ENCODE measurements at places on chromosomes 5 and 9. TPM values are rescaled to one million over a fixed set of nuclear protein-coding genes. Genes with fewer than 3 reads are reported as not detected.

IFNB1 gene
- not detected for total RNA-seq

- peak; percentile 67 for DNase-seq
Observed at GRCh38 chr9:13485068-13485596, 205.6 kb upstream of the MPDZ start.

DNA sequence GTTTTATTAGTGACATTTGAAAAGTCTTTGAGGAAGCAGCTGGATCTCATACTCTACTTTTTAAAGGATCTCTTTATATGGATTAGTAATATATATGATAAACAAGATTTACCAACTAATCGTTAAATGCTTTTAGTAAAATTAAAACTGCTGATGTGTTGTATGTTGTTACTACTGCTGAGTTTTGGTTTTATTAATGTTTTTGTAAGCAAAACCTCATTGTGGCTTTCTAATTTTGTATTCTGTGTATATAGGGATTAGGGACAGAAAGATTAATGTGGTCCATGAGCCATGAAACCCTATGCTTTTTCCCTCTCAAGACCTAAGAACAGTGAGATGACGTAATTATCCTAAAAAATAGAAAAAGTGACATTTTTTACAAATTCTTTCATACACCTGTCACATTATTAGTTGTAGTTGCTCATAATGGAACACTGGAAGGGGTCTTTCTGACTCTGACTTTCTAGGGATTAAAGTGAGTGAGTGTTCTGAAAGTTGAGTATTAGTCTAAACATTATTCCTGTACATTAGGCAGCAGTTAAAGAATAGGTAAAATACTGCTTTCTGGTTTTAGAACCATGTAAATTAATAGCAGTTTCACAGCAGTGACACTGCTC is 85.9 kb downstream of the SLC12A2 start:
- DNase-seq = no peak

DNA sequence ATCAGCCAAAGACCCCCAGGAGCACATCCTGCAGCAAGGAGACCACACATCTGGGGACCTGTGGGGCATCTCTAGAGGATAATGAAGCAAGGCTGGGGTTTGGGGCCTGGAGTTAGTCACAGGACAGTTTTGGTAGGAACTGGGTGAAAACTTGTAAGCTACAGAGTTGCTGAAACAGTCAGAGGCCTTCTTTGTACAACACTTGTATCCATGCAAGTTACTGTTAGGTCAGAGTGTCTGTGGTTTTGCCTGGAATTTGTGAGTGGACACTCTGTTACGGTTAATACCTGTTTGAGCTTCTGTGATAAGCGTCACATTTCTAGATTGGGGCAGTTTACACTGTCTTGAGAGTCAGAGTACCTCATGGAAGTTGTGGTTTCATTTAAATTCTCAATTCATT is 22.6 kb upstream of the ASPN start:
- DNase-seq = peak; percentile 18

DNA sequence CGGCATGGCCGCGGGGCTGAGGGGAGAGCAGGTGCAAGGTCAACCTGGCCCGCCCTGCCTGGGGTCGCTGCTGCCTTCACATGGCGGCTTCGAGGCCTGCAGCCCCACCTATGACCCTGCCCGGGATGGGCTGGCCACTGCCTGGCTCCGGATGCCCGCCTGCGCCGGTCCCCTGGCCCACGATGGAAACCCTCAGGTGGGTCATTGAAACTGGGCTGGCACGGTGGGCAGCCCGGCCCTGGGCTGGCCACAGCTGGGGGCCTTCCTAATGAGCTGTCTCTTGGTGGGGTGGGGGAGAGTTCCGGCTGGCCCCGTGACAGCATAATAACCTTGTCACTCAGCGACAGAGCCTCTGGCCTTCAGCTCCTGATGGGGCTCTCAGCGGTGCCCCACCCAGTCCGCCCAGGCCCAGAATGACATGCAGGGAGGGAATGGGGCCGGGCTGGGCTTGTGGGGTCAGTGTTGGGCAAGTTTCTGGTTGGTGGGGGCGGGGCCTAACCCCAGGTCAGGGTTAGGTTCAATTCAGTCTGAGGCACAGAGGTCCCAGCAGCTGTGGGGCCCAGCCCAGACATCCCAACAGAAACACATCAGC is at the start of gene CCDC187:
Gene CCDC187, minus strand, starts transcription at position 270 of the 592 bp plus-strand sequence. Its CDS starts 264 bp downstream, at position 6.
- DNase-seq = no peak

DNA sequence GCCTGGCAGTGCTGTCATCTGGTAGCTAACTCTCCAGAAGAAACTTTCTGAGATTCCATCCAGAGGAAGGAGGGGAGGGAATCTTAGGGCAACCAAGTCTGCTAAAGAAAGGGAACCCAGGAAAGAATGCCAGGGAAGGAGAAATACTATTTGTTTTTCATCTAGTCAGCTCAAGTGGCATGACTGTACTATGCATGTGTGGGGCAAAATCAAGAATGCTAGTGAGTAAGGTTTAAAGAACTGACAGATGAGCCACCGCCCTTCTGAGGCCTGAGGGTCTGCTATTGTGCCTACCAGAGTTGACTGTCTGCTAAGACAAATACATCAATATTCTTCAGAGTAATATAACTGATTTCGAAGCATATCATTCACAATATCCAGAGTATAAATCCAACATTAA is 204.2 kb downstream of the SLC12A2 start:
- DNase-seq = no peak

KLF4 gene
- 4.9 TPM for total RNA-seq

GRCh38 chr5:96844481-96844990 is 31.8 kb upstream of the ERAP2 start:
- DNase-seq = no peak

WDR55 gene
- 28.9 TPM for total RNA-seq

DNA sequence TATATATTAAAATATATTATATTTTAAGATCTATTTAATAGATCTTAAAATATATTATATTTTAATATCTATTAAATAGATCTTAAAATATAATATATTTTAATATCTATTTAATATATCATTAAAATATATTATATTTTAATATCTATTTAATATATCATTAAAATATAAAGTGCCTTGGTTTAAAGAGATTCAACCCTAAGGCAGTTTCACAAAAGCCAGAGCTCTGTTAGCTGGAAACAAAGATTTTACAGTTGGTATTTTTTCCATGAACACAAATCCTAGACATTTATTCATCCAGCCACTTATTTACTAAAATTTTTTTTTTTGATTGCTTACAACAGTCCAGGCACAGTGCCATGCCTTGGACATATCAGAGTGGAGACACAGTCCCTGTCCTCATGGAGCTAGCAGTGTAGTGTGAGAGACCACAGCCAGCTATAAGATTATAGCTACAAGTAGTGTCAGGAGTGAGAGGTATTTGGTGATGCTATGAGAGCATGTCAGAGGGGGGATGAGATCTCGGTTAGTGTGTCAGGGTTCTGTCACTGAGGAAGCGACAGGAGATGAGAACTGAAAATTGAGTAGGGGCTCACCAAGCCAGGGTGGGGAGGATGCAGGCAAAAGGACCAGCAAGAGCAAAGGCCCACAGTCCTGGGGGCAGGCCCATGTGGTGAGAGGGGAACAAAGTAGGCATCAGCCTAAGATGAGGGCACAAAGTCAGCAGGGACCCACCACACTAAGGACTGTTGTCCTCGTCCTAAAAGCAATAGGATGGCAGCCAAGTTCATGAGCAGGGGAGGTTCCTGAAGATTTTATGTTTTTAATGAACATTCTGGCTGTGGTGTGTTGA is 74.5 kb downstream of the FBXO38 start:
- DNase-seq = no peak

OLFM1 gene
- total RNA-seq = not detected

CNOT8 gene
- 73.5 TPM for total RNA-seq

DNA sequence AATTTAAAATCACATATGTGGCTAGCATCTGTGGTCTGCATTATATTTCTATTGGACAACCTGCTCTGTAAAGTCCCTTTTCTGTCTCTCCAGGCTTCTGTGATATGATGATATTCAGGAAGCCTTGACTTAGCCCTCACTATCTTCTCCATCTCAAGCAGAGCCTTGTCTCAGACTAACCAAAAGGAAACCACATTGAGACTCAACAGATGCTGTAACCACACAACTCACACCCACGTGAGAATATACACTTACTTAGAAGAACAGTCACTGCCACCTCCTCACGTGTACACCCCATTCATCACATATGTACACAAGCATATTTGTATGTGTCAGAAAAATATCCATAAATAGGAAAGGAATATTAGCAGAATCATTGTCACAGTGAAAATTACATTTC is 33.6 kb downstream of the HTR4 start:
- no peak for DNase-seq

AFAP1L1 gene
- total RNA-seq = 5.9 TPM

DNA sequence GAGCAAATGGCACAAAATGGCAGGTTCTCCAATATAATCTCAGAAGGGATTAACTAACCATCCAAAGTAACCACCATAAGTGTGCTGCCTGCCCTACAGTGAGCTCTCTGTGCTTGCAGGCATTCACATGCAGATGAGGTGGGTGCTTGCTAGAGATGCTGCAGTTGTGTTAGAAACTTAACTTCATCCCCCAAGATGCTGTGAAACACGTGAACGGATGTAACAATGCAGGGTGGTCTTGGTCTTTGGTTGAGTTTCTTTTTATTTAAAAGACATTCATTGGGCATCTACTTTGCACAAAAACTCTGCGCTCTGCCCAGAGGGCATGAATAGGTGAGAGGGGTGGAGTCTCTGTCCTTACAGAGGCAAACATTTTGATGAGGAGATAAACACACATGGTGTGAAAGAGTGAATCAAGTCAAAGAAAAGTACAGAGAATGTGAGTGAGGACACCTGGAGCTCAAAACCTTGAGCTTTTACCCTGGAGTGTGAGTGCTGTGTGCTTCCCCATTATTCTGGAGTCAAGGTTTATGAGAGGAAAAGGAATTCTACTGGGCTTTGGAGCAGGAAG is 143.9 kb upstream of the DAP start:
- no peak for DNase-seq
